ENCODE measurements at places on chromosomes 3 and 15. TPM values are rescaled to one million over a fixed set of nuclear protein-coding genes. Genes with fewer than 3 reads are reported as not detected.

ST8SIA2 gene
- total RNA-seq, result not detected

GRCh38 chr3:127525373-127525772, 65.2 kb downstream of the TPRA1 start:
- no peak for DNase-seq

DENND4A gene
- 43.5 TPM for total RNA-seq

- DNase-seq, result no peak
Observed at GRCh38 chr15:72902245-72902918, 118.8 kb upstream of the ADPGK start.

DNA sequence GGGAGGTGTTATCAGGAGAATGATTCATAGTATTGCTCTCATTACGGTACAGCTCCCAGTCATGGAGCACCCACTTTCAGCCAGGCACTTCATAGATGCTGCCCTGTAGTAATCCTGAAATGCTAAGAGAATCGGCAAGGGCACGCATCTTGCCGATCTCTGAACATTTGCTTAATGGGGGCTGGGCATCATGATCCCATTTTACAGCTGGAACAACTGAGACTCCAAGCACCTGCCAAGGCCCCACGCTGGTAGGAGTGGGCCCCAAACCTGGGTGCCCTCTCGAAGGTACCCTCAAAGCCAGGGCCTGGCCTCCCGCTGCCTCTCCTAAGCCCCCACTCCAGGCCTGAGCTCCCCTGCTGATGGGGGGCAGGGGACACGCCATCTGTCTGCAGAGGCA, 47.3 kb downstream of the RPN1 start:
- DNase-seq, result no peak

NOX5 gene
- total RNA-seq, result not detected

ROPN1B gene
- total RNA-seq, result not detected

CCR3 gene
- not detected for total RNA-seq

TERB2 gene
- not detected for total RNA-seq

DNA sequence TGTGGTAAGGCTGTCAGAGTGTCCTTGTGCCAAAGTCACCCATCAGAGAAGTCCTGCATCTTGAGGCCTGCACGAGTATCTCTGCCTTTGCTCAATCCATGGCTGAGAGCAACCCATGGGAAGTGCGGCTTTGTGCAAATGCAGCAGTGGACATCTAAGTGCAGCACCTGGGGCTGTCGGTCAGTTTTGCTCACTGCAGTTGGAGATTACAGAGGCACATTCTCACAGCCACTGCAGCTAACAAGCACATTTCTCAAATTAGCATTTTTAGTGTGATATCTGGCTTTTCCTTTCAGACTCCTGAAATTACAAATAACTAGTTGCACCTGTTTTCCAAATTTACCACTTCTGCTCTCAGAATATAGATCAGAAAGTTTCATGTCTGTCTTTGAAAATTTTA, 81.5 kb upstream of the DAZL start:
- no peak for DNase-seq

HDAC11 gene
- 4.1 TPM for total RNA-seq

TLR9 gene
- 0.74 TPM for total RNA-seq

DNA sequence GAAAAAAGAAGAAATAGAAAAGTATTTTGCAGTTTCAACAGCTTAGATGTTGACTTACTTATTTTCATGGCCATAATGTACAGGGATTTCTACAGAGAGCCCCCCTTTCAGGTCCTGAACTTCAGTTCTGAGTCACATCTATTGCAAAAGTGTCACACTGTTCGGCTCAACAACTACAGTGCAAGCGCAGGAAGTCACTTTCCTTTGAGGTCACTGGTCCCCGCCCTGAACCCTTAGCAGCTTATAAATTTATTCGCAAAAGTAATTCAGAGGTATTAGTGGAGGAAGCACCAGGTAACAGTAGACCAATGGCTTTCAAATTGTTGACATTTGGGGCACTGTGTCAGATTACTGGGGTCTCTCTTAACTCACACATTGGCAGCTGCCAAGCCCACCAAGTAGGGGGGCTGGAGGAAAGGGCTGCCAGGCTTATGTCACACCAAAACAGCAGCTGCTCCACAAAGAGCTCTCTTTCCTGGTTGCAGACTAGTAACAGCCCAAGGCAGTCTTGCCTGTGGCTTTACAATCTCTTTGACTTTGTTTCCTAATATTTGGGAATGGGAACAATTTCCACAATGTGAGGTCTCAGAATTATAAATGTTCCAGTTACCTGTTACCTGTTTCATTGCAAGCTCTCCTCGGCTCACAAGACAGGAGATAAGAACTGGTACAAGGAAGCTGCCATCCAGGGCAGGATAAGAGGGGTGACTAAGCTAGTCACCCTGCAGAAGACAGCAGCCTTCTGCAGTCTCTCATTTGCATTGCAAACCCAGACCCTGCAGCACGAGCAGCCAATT, 130.2 kb upstream of the STRIT1 start:
- no peak for DNase-seq

GRCh38 chr3:5197022-5197421, 9.5 kb downstream of the EDEM1 start:
- DNase-seq, result no peak

PRSS50 gene
- not detected for total RNA-seq

ZBED2 gene
- 418 TPM for total RNA-seq

MCCC1 gene
- total RNA-seq, result 22.0 TPM

DNA sequence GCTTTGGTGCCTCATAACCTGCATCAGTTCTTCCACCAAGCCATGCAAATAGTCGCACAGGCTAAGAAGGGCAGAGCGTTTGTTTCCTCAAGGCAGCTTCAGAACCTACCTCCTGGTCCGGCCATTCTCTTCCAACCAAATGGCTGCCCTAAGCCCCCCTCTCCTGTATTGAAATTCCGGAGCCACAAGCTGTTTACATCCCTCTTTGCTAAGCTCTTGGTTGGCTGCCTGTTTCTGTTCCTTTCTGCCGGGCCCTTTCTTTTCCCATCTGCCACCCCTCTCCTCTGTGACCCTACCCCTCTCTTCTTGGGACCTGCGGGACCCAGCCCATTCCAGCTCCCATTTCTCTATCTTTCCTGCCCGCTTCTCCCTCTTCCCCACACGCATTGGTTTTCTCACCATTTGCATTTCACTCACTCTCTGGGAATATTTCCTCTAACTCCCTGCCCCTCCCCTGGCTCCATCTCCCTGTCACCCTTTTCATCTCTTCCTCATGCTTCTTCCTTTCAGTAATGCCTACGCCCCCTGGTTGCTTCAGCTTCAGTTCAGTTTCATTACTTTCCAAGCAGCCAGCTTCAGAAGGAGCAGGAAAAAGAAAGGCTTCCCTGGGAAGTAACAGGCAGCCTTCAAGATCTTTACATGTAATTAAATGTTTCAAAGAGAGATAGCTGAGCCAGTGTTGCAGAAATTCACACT, 113.5 kb downstream of the RAB11A start:
- no peak for DNase-seq

- no peak for DNase-seq
Observed at GRCh38 chr3:134362670-134363380, 11.4 kb downstream of the AMOTL2 start.

Data from activated CD4-positive, alpha-beta T cell treated with anti-CD3 and anti-CD28 coated beads for 36 hours (primary cell).